ENCODE measurements at places on chromosomes 3 and 15.

- no peak for DNase-seq
These were observed 53.4 kb downstream of the LSM3 start for GRCh38 chr3:14231998-14232501.

DNA sequence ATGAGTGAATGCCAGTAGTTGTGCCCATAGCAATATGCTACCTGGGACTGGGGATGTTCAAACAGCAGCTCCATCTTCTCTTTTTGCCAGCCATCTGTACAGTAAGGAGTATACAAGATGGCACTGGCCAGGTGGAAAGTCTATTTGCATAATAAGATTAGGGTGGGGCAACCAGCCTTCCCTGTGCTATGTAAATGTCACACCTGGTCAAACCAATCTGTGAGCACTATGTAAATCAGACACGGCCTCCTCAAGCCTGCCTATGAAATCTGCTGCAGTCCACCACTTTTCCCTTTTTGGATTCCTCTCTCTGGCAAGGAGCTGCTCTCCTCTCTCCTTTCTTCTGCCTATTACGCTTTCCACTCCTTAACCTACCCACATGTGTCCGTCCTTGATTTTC, 53.0 kb downstream of the C3orf80 start:
- DNase-seq: no peak

DNA sequence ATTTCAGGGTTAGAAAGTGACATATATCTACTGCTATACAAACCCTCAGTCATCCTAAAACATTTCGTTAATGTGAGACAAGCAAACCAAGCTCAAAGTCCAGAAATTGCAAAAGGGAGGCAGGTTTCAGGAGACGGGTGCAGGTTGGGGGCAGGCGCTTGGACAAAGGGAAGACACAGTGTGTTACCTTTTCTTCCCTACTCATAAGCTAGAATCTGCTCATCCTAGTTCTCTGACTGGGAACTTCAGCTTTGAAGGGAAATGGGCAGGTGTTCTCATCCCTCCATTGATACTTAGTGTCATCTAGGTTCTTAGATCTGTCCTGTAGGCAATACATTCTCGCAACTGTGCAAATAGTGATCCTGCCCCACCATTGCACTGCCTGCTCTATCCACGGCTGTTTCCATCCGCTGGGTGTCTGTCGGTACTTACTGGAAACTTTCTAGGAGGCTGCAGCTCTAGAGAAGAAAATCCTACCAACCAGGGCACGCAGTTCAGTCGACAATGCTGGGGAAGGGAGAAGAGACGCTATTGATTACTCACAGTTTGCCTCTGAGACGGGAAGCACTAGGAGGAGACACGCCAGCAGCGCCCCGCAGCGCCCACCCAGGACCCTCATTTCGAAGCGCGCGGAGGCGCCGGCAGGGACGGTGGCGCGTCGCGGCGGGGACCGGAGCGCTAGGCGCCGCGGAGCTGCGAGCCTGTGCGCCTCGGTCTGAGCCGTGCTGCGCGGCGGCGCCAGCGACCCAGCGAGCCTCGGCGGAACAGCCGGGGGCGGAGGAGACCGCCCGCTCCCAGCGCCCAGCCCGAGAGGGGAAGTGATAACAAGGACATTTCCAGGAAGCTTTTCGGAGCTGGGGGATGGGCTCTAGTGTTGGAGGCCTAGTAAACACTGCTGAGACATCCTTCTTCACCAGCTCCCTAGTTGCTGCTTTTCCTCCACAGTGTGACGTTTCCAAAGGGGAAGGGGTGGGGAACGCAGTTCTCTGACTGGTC, at the start of gene PROS1:
PROS1 (minus strand) TSS at position 766 of the 996 bp plus-strand sequence; CDS start at position 619, 147 bp downstream.
- DNase-seq: no peak

- DNase-seq: no peak
These were observed 105.5 kb downstream of the HHLA2 start for GRCh38 chr3:108401836-108402235.

DNA sequence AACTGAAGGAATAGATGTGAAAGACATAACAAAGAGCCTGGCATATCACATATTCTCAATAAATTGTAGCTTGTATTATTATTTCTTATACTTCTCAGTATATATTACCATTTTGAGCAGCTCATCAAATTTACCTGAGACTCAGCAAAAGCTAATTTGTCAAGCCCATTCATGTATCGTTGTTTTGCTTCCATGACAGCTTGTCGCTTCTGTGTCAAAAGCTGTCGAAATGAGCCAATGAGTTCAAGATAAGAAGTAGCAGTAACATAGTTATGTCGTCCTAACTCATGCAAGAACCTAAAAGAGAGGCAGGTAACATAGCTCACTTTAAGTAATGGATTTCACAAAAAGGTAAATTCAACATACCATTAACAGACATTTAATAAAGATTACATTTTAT, 93.8 kb upstream of the ASB14 start:
- DNase-seq: no peak

- DNase-seq: no peak
These were observed 3.3 kb downstream of the OXTR start for GRCh38 chr3:8766148-8766547.

DNA sequence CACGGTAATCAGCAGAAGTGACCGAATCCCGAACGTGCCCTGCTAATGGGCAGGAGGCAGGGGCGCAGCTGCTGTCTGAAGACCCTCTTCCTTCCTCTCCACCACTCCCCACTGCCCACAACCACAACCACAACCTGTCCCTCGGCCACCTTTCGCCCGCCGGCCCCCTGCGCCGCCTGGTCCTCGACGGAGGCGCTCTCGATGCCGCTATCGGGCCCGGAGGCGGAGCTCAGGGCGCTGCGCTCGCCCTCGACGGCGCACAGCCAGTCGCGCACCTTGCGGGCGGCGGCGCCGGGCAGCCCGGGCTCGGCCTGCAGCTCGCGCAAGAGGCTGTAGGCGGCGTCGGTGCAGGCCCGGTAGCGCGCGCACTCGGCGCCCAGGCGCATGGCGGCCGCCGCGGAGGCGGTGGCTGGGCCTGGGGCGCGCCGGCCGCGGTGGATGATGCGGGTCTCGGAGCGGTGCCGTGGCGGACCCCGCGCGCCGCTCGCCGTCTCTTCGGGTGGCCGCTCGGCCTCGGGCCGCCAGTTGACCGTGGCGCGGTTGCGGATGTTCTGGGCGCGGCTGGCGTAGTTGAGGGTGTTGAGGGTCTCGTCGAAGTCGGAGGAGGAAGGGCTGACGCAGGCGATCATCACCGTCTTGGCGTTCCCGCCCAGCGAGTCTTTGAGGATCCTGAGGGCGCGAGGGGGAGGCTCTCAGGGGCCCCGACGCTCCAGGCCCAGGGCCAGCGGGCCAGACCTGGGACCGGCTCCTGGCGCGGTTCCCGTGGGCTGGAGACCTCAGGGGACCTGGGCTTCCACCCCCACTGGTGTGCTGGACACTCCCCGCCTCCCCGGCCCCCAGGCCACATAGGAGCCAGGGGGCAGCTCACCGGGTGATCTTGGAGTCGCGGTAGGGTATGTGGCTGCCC, 6.9 kb downstream of the KIF7 start:
- DNase-seq: no peak

DNA sequence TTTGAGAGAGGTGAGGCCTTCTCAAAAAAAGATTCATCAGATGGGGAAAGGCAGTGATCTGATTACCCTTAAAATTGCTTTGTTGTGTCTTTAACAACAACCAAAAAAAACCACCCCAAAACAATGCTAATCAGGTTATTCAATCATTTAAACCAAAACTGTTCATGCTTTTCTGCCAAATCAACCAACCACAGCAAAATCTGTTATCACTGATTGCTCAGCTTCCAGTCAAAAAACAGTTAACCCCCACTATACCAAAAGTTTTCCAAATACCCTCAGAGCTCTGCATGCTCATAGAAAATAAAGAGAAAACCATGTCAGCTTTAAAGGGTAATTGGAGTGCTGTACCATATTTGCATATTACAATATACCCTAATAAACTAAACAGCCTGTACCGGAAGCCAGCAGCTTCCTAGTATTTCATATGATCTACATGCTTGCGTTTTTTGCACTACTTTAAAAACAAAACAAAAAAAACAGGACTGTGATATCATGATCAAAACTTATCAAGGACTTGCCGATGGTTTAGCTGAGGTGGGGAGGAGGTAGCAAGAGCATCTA, 22.8 kb downstream of the SATB1 start:
- no peak for DNase-seq

GRCh38 chr3:100873611-100874010, 119.6 kb downstream of the ABI3BP start:
- no peak for DNase-seq

DNA sequence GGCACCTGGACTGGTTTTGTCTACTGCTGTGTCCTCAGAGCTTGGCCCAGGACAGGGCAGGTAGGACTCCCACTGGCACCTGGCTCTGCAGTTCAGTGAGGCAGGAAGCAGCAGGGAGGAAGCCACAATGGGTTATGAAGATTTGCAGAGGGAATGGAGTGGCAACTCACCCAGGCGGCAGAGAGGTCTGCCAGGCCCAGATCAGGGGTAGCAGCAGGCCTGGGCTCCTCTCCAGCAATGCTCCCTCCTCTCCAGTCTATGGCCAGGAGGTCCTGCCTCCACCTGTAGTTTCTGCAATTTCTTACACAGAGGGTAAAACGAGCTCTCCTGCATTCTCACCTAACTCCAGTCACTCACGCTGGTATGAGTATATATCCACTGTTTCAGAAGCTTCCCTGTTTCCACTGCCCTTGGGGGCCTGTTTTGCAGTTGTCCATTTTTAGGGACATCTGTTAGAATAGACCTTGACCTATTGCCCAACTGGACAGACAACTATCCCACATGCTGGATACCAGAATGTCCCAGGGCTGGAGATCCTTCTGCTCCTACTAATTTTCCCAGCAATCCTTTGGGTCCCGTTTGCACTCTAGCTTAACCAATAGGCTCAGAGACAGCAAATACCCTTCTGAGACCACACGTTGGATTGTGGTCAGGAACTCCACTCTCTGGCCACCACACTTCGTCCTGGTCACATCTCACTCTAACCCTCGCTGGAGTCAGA, 35.2 kb downstream of the HMCES start:
- no peak for DNase-seq

DNA sequence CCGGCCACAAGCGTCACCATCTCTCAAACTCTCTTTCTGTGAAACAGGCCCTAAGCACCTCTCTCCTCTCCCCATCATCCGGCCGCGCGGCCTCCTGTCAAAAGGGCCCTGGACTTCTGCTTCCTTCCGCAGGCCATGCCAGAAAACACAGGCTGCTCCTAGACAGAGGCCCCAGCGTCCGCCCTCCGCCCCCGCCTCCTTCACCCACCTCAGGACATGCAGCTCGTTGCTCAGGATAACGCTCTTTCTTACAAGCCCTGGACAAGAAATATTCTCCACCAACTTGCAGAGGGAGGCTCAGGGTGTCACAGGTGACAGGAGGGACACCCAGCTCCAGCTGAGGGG, 212.0 kb downstream of the XXYLT1 start:
- no peak for DNase-seq

GRCh38 chr3:140442621-140443020, 235.2 kb upstream of the TRIM42 start:
- DNase-seq: no peak

- no peak for DNase-seq
These were observed 39.9 kb downstream of the FEM1B start for GRCh38 chr15:68317281-68318007.

DNA sequence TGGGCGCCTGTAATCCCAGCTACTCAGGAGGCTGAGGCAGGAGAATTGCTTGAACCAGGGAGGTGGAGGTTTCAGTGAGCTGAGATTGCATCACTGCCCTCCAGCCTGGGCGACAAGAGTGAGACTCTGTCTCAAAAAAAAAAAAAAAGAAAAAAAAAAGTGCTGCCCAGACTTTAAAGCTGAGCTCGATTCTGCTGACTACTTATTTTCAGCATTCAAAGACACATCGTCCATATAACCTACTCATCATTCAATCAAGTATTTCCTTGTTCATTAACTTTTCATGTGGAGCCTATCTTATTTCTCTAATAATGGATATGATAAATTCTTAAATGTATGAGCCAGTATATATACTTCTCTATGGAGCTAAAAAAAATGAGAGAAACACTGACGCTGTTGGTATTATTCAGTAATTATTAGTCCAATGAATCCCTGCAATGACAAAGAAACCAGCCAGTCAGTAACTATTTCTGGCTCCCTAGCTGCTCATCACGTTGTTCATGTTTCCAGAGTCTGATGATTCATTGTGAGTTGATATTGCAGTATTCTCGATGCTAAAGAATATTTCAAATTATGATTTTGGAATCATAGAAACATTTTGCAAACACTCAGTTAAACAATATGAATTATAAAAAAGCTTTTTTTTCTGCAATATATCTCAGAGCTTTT, 111.9 kb downstream of the RAP2B start:
- no peak for DNase-seq

DNA sequence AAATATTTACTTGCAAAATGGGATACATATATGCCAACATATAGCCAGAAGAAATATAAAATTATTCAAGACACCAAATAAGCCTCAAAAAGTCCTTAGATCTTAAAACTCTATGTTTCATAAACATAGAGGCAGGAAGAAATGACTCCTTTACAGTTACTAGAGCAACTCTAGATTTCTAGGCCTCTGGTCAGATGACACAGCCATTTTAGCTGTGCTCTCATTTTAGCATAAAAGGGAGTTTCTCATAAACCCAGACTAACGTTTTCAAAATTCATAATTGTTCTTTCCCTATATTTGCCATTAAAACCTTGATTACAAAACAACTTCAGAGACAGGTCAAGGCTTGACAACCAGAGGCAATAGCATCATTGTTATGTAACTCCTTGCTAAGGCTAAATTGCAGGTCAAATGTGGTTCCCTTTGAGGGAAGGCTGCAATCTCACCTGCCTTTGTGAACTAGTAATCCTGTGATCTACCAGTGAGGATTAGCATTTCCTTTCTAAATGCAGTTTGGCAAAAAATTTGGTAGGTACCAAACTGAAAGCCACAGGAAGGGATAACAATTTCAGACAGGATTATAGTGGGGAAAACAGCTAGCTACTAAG, 8.2 kb downstream of the THOC7 start:
- DNase-seq: no peak

DNA sequence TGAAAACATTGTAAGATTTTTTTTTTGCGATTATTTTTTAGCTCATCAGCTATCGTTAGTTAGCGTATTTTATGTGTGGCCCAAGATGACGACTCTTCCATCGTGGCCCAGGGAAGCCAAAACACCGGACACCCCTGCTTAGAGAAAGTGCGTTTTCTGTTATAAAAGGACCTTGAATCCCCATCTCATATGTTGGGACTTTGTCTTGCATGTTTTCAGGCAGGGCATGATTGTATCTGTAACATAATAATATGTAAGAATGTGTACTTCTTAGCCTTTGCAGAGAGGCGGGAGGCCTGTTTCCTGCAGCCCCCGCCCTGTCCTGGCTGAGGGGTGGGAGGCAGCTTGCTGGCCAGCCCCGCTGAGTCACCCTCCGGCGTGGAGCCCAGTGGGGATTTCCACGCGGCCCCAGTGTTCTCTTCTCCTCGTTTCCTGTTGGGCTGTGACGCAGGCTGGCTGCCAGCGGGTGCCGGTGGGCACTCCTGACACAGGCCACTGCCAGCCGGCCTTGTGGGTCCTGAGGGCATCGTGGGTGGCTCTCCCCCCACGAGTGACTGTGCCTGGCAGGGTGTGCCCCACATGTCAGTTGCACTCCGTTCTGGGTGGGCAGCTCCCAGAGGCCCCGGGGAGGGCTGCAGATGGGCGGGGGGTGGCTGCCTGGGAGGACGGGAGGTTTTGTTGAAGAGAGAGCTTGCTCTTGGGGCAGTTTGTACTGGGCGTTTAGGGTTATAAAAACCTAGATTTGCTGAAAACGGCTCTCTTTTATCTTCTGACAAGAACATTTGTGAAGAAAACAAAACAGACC, 55.6 kb downstream of the SMAD3 start:
- DNase-seq: no peak

- no peak for DNase-seq
These were observed 400.0 kb upstream of the C2CD4B start for GRCh38 chr15:62564886-62565633.

- no peak for DNase-seq
These were observed 19.7 kb downstream of the ACAA1 start for GRCh38 chr3:38117163-38117716.

- DNase-seq: no peak
These were observed 1063.0 kb upstream of the GBE1 start for GRCh38 chr3:82824491-82824890.
